OCI-LY7 (cell line): ENCODE measurements at places on chromosomes 16 and 17.

- no peak for DNase-seq
Observed at GRCh38 chr16:50844840-50845239, 103.0 kb downstream of the CYLD start.

- DNase-seq: no peak
Observed at GRCh38 chr17:50278526-50279180, 4.4 kb downstream of the TMEM92 start.

DNA sequence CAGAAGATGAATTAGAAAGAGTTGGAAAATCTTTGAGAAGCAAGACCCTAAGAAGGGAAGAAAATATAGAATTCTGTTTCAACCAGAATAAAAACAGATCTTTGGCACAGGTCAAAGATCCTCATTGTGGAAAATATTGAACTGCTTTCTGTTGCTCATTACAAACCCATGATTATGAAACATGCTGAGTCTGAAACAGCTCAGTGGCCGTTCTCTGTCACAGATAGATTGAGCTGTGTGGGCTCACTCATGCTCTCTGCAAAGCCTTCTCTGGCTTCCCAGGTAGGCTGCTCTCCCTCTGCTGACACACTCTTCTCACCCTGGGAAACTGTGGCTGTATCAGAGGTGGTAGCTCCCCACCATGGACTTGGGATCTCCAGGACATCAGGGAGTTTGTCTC lies 3.4 kb upstream of the KRT38 start:
- DNase-seq: no peak

GRCh38 chr17:60393840-60394723 lies 2.1 kb upstream of the USP32 start:
- no peak for DNase-seq

GRCh38 chr17:29235904-29236303 lies 10.8 kb upstream of the CRYBA1 start:
- DNase-seq: no peak

DNA sequence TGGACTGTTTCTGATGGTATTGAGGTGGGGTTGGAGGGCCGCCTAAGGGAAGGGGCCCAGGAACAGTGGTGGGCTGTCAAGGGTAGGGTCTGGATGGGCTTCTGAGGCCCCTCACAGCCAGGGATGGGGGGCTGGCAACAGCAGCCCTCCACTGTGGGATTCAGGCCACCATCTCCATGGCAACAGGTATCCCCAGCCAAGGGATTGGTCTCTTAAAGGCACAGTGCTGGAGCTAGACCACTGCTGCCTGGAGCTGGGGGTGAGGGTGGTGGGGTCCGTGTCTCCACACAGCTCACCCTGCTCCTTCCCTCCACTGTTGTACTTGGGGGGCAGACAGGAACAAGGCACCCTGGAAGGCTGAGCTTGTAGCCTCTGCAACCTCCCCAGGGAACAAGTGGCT lies 41.8 kb downstream of the PSME3IP1 start:
- DNase-seq: no peak

- no peak for DNase-seq
Observed at GRCh38 chr16:89034971-89035668, 58.1 kb upstream of the CBFA2T3 start.
